ENCODE measurements at places on chromosomes 1 and 21.

- DNase-seq, result no peak
Observed at GRCh38 chr1:34050709-34051485, 114.1 kb downstream of the CSMD2 start.

- DNase-seq, result no peak
Observed at GRCh38 chr1:50347933-50348332, 75.3 kb downstream of the DMRTA2 start.

DNA sequence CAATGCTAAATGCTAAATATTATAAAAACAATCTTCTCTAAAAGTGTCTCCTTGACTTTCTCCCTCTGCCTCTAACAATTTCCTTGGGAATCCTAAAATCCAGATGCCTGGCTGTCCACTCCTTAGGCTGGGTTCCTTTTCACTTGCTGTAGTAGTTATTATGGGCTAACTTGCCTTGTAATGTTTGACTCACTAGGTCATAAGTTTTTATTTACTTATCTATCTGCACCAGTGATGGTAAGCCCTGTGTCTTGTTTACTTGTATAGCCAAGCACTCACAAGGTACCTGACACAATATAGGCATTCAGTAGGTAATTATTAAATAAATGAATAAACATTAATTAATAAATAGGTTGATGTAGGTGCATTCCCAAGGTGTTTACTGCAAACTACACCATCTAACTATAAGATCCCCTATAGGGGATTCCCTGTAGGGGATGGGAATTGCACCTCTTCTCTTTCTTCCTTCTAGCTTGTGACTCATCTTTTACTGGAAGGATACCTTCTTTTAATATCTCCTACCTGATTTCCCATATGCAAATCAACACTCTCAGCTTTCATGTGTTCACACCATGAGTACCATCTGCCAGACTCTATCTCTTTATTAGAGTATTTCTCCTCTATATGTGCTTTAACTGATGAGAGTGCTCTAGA, 14.7 kb upstream of the CHIA start:
- DNase-seq, result no peak

- no peak for DNase-seq
Observed at GRCh38 chr1:103561643-103562395, 9.6 kb upstream of the AMY2B start.

GRCh38 chr1:99662539-99663080, 16.7 kb downstream of the PALMD start:
- DNase-seq, result no peak

DNA sequence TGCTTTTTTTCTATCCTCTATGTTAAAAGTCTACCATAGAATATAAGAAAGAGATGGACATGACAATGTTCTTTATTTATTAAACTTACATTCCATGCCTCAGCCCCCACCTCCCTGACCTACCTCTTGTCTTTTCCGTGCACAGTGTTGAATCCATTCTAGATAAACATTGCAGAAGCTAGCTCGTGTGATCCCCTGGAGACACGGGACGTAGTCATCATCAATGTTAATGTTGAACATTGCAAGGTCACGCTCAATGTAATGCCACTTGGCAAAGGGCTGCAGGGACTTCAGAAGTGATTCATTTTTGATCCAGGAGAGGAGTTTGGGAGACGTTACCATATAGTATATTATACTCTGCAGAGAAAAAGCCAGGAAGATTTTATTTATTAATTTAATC, 66.4 kb downstream of the NTPCR start:
- DNase-seq, result no peak

- DNase-seq, result no peak
Observed at GRCh38 chr1:206131037-206131436, 13.8 kb upstream of the AVPR1B start.

- peak; percentile 73 for DNase-seq
Observed at GRCh38 chr1:75133750-75134646, at the start of gene LHX8. Gene LHX8 (plus strand): TSS chr1:75134388. CDS start chr1:75136615, 2,227 bp downstream.

DNA sequence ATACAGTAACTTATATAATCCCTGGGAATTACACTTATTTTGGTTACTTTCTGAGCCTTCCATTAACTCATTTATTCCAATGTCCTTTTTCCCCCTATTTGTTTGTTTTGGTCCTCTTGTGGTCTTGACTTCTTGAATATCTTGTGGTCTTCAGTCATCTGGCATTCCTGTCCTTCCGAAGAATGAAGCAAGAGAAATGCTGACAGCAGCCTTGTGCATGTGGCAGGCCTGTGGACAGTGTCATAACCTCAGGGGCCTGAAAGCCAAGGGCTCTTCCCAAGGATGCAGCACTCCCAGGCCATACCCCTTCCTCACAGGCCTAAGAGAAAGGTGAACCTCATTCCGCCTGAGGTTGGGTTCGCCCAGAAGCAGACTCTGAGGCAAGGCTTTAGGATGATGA, 470.2 kb downstream of the DISC1 start:
- DNase-seq, result no peak

GRCh38 chr1:61353797-61354406, 271.5 kb downstream of the NFIA start:
- no peak for DNase-seq

GRCh38 chr1:48916130-48917069, 139.7 kb upstream of the BEND5 start:
- DNase-seq, result peak; percentile 33

DNA sequence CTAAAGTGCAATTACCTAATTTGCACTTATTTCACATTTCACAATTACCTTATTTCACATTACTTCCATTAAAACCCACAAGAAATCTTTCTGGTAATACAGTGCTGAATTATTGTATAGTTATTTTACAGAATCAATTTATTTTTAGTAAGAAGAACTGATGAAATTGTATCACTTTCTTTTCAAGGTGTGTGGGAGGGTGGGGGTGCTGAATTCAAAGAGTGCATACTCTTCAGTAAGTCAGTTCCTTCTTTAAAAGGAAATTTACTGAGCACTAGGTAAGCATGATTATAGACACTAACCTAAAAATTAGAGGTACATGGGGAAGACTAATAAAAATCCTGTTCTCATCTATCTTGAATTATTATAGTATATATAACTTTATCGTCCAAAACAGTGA, 731.6 kb upstream of the ADGRL4 start:
- no peak for DNase-seq

DNA sequence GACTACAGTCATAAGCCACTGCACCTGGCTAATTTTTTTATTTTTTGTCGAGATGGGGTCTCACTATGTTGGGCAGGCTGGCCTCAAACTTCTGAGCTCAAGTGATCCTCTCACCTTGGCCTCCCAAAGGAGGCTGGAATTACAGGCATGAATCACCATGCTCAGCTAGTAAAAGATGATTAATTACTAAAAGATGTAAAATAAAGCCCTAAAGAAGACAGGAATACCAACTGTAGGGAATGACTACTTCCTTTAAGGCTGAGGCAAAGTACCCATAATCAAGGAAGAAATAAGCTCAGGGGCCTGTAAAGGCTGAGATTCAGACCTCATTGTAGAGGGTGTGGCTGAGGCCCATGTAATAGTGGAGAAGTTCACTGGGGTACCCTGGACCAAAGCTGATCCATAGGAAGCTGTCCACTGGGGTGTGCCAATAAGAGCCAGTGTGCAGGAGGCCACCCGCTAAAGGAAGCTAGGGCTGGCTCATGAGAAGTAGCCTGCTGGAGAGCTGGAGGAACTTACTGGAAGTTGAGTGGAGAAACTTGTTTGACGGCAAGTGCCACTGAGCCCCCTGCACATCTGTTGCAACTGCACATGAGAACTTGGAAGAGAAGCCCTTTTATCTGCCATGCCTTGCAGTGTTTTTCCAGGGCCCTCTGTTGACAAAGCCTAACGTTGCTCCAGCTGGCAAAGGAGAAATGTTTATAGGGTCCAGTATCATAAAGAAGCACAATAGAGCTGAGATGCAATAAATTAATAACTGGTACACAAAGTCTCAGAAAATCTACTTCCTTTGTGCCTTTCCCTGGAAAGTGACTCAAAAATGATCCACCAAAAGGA, 17.8 kb upstream of the SERTAD4 start:
- no peak for DNase-seq

DNA sequence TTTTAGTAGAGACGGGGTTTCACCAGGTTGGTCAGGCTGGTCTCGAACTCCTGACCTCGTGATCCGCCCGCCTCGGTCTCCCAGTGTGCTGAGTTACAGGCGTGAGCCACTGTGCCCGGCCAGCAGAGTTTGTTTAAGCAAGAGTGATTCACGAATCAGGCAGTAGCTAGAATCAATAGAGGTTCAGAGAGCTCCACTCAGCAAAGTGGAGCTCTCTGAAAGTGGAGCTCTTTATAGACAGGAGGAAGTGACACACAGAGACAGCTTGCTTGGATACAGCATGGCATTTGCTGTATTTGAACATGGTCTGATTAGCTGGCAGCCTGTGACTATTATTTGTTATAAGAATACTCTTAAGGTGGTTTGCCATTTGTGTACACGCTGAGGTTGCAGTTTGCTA, 27.1 kb upstream of the CD34 start:
- no peak for DNase-seq

- DNase-seq, result no peak
Observed at GRCh38 chr1:29210278-29211085, 20.3 kb downstream of the MECR start.

GRCh38 chr1:64516301-64516700, 46.4 kb downstream of the CACHD1 start:
- DNase-seq, result no peak

DNA sequence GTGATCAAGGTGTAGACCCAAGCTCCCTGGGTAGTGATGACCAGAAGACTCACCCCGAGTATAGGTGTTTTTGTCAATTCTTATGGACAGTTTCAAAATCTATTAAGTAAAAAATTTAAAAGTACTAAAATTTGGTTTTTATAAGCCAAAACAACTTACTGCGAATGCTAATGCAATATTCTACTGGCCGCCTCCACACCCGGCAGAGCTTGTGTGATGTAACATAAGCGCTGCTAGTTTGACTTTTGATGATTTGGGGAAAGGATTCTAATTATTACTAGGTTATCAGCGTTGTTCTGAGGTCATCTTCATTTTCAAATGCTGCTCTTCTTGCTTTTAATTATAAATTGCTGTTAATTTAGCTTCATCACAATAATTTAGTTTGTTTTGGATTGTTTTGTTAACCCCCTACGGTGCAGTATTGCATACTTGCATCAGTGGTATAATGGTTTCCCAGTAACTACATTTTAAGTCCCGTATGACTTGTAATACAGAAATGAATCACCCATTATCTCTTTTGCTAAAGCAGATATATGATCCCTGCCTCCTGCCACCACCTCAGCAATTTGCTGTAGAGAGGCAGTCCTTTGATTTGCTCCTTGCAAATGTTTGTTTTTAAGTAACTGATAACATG, 178.0 kb downstream of the SDCCAG8 start:
- no peak for DNase-seq

- no peak for DNase-seq
Observed at GRCh38 chr1:183634429-183635065, 1.0 kb downstream of the ARPC5 start.

DNA sequence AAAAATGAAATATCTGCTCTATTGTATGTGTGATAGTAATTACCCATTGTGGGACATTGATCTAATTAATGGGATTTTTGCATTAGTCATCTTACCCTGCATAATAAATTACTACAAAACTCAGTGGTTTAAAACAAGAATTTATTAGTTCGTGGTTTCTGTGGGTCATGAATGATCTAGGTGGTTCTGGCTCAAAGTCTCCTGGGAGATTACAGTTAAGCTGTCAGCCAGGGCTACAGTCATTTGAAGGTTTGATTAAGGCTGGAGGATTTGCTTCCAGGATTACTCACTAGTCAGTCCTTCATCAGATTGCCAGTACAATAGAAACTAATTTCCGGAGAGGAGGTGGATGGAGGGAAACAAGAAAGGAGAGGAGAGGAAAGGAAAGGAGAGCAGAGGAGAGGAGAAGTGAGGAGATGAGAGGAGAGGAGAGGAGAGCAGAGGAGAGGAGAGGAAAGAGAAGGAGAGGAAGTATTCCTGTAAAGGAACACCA, 60.4 kb upstream of the TNFSF4 start:
- no peak for DNase-seq

DNA sequence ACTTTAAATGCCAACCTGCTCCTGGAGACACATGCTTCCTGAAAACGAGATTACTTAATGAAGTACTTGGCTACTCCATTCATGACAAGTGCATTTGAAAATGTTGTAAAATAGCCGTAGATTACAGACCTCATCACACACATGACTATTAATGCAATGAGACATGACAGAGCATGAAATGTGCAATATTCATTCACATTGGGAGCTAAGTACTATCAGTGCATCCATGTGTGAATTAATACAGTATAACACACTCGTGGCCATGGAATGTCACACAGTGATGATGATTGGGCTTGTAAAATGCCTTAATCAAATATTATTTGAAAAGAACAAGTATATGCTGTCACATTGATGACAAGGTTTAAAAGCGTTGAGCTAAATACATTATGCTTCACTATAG, 407.0 kb downstream of the AMY1C start:
- DNase-seq, result no peak

DNA sequence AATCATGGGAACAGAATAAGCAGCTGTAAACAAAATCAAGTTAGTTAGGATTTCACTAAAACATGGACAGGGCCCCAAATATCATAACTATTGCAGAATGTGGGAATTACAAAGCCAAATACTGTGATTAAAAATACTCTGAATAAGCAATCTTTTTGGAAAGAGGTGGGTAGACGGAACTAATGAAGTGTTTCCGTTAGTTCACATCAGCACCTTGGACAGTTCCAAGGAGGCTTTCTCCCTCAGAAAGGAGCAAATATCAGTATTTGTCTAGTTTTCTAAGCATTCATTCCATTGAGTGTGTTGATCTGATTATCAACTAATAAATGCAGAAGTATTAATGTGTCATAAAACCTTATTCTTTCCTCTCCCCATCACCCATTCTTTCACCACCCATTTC, 97.4 kb downstream of the FAM78B start:
- DNase-seq, result no peak

GRCh38 chr1:20291645-20292084, 990 bp downstream of the VWA5B1 start:
- no peak for DNase-seq

GRCh38 chr1:192901500-192901899, 92.7 kb downstream of the RGS2 start:
- no peak for DNase-seq

- DNase-seq, result no peak
Observed at GRCh38 chr1:17911791-17912190, 156.7 kb downstream of the ACTL8 start.
